Bronchial smooth muscle cell (primary cell): ENCODE measurements at places on chromosomes 1 and 21. TPM values are rescaled to one million over a fixed set of nuclear protein-coding genes. Genes with fewer than 3 reads are reported as not detected.

The NLRP3 gene
- total RNA-seq: not detected in 2 replicates

The F13B gene
- not detected in 2 replicates for total RNA-seq

The CAMK1G gene
- total RNA-seq: 0.63 TPM in 1 of 2 replicates, not detected in the other

The E2F2 gene
- total RNA-seq: under 0.01 TPM in 1 of 2 replicates, not detected in the other

The PODN gene
- total RNA-seq: 51.2 and 60.4 TPM in 2 replicates

The LZIC gene
- total RNA-seq: 17.8 and 21.1 TPM in 2 replicates

The ERICH3 gene
- total RNA-seq: under 0.01 TPM in 2 replicates

The ADCY10 gene
- 0.16 and 0.17 TPM in 2 replicates for total RNA-seq

The C1orf185 gene
- total RNA-seq: not detected in 2 replicates

The AK2 gene
- total RNA-seq: 32.3 and 50.4 TPM in 2 replicates

The KLHDC8A gene
- total RNA-seq: not detected in 2 replicates

The HAX1 gene
- 69.2 and 82.4 TPM in 2 replicates for total RNA-seq

The STPG1 gene
- total RNA-seq: 2.0 and 4.6 TPM in 2 replicates

The OPRD1 gene
- total RNA-seq: not detected in 2 replicates

The KRTAP12-2 gene
- not detected in 2 replicates for total RNA-seq

The SLAMF9 gene
- total RNA-seq: not detected in 2 replicates

The SLC25A34 gene
- total RNA-seq: 0.16 and 0.52 TPM in 2 replicates

The FTCD gene
- 0.60 and 0.63 TPM in 2 replicates for total RNA-seq

The KCNAB2 gene
- 3.9 and 5.8 TPM in 2 replicates for total RNA-seq

The NPHS2 gene
- not detected in 2 replicates for total RNA-seq

The RAB4A gene
- total RNA-seq: 27.4 and 27.9 TPM in 2 replicates

The LMX1A gene
- not detected in 2 replicates for total RNA-seq

The BSDC1 gene
- total RNA-seq: 50.3 and 51.9 TPM in 2 replicates

The KCNA3 gene
- 0.16 and 0.26 TPM in 2 replicates for total RNA-seq

The TRAF3IP3 gene
- not detected in 2 replicates for total RNA-seq

The SUSD4 gene
- total RNA-seq: under 0.01 TPM in 1 of 2 replicates, not detected in the other

The ESRRG gene
- total RNA-seq: under 0.01 TPM in 1 of 2 replicates, not detected in the other

The ADORA3 gene
- 0.16 and 0.17 TPM in 2 replicates for total RNA-seq

The SLC6A17 gene
- total RNA-seq: 0.09 and 0.16 TPM in 2 replicates

The NPR1 gene
- total RNA-seq: 1.9 and 9.4 TPM in 2 replicates

The C4BPA gene
- under 0.01 TPM in 1 of 2 replicates, not detected in the other for total RNA-seq

The CXADR gene
- total RNA-seq: 0.16 and 0.26 TPM in 2 replicates

The WNT4 gene
- under 0.01 TPM in 1 of 2 replicates, not detected in the other for total RNA-seq

The NGF gene
- total RNA-seq: 2.2 and 3.4 TPM in 2 replicates

The FAM163A gene
- not detected in 2 replicates for total RNA-seq

The CPT2 gene
- total RNA-seq: 7.3 and 13.7 TPM in 2 replicates

The PPIH gene
- total RNA-seq: 18.1 and 23.6 TPM in 2 replicates

The TRNP1 gene
- total RNA-seq: 3.9 and 38.0 TPM in 2 replicates

The COL9A2 gene
- 2.5 and 4.3 TPM in 2 replicates for total RNA-seq

The GLIS1 gene
- total RNA-seq: 0.47 and 0.77 TPM in 2 replicates

The ETNK2 gene
- 2.2 and 5.2 TPM in 2 replicates for total RNA-seq
